Jurkat, Clone E6-1 (cell line): ENCODE measurements at places on chromosomes 4 and X.

GRCh38 chrX:129617420-129617819 is 37.3 kb downstream of the APLN start:
- DNase-seq, result no peak

DNA sequence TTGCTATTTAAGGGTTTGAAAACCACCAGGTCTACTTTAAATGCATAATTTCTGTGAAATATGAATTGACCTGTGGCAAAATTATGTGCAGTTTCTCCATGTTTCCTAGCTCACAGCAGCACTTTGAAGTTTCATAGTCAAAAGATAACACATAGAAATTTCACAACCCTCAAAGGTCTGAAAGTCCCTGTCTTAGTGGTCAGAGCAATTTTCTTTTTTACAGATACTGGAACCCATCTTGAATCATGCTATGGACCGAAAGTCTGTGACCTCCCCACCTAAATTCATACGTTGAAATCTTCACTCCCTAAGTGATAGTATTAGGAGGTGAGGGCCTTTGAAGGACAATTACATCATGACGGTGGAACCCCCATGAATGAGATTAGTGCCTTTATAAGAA is 240.4 kb upstream of the BMP3 start:
- no peak for DNase-seq

GRCh38 chr4:183444214-183445096 is at the start of gene CDKN2AIP:
Gene CDKN2AIP, plus strand, starts transcription at chr4:183444636. Its CDS starts 162 bp downstream, at chr4:183444798.
- peak; percentile 86 for DNase-seq

GRCh38 chr4:100938698-100939097 is 408.6 kb downstream of the PPP3CA start:
- no peak for DNase-seq

DNA sequence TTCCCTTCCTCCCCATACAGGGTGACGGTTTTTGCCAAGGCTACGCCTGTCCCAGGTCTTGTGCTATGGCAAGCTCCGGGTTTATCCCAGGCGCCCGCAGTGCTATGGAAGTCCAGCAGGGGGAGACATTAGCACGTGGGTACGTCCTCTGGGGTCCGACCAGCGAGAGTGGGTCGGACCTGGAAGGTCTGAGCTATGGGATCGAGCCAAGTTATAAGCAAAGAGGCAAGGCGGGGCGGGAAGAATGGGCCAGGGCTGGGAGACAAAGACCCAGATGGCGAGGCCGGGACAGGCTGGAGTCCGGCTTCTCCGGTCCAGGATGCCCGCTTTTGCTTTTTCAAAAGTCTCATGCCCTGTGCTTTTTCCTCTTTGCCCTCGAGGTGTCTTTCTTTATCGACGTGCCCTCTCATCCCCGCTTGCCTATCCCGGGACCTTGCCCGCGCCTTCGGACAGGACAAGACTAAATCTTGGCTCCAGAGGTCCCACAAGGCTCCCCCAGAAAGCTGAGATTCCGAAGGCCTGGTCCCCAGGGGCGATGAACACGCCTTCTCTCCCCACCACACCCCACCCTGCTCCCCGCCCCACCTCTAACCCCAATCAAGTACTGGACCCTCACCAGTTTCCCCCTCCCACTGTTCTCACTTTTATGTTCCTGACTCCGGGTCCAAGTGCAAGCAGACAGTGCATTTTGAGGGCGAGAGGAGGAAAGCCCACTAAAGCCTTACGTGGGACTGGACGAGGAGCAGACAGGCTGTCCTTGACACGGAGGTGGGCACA is 785 bp upstream of the EFNB1 start:
- DNase-seq, result peak; percentile 67

DNA sequence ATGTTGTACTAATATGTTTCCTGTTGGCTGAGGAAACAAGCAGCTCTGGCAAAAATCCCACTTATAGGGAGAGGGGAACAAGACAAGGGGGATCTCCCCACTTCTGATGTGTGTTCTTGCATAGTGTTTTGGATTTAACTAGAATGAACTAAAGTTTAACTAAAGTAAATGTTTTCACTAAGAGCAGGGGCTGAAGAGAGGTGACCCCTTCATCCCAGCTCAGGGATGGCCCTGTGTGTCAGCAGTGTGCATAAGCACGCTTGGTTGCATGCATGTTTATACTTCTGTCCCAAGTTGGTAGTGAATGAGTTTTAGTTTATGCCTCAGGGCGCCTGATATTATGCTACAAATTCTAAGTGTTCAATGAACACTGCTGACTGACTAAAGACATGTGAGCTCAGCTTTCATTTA is 169.4 kb downstream of the MGST2 start:
- DNase-seq, result no peak

GRCh38 chrX:8743126-8743732 is 11.3 kb upstream of the ANOS1 start:
- peak; percentile 14 for DNase-seq

DNA sequence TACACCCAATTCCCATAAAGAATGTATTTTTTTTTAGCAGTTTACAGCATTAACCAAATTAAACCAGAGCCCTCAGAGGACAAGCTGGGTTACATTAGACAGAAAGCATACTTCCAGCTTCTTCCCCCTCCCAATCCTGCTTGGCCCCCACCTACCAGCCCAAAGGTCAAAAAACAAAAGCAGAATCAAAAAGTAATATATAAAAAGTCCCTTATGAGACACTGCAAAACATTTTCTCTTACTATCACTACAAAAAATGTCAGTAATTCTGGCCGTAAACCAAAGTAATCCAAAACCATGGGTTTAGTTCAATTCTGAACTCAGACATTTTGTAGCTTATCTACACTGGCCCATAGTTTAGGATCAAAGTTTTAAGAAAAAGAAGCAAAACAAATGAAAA is 38.0 kb downstream of the APBB2 start:
- no peak for DNase-seq

- DNase-seq, result no peak
Observed at GRCh38 chr4:42350611-42351182, 46.6 kb upstream of the SHISA3 start.

DNA sequence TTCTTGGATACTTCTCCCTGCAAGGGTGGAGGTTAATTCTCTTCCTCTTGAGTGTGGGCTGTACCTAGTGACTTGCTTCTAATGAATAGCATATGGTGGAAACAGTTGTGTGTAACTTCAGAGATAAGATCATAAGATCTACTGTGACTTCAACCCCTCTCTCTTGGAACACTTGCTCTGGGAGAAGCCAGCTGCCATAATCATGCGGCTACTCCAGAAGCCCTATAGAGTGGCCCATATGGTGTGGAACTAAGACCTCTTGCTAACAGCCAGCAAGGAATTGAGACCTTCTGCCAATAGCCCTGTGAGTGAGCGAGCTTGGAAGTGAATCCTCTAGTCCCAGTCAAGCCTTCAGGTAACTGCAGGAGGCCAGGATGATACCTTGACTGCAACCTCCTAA is 81.1 kb downstream of the RBMX2 start:
- no peak for DNase-seq

GRCh38 chrX:41087201-41087600 is 2.0 kb downstream of the USP9X start:
- DNase-seq, result no peak

- DNase-seq, result no peak
Observed at GRCh38 chr4:36332023-36332781, 50.8 kb downstream of the DTHD1 start.
